ENCODE measurements at places on chromosomes 4 and X.

- no peak for DNase-seq
These were observed 31.3 kb upstream of the FGF16 start for GRCh38 chrX:77415882-77416281.

GRCh38 chr4:123158576-123158975 lies 236.2 kb upstream of the NUDT6 start:
- no peak for DNase-seq

DNA sequence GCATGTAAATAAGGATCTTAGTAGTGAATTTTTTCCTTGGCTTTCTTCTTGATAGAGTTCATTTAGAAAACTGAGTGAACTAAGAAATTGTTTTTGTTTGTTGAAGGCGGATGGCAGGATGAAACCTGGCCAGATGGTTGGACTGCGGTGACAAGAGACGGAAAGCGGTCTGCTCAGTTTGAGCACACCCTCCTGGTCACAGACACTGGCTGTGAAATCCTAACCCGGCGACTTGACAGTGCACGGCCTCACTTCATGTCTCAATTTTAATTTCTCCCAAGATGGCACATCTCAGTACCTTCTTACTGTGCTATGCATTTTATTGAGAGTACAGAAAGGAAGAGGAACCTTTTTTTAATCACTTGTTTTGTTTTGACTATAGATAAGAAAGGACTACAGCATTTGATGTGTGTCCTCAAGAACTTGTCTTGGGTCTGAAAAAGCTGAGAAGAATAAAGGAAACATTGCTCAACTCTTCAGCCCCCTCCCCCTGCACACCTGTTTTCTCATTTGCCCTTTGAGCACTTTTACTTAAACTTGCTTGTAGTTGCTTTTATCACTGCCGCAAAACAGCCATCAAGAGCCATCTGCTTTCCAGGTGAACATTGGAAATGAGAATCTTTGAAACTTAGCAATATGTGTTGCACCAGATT lies 27.4 kb downstream of the ADH5 start:
- no peak for DNase-seq

- no peak for DNase-seq
These were observed 2.7 kb upstream of the AMELX start for GRCh38 chrX:11290416-11291102.

DNA sequence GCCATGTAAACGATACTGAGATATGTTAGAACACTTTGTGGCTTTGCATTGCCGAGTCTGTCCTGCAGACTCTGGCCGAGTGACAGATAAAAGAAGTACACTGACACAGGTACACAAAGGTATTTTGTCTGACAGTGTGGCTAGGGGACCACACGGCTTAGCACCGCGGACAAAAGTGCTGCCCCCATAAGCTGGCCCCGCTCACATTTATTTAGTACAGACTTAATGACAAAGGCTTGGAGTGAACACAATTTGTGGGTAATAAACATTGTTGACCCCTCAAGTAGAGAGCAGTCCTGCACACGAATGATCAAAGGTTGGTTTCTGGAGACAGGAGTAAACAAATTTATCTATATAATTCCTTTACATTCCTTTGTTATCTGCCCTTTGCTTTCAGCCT lies 976.8 kb downstream of the TRAM1L1 start:
- DNase-seq, result no peak

DNA sequence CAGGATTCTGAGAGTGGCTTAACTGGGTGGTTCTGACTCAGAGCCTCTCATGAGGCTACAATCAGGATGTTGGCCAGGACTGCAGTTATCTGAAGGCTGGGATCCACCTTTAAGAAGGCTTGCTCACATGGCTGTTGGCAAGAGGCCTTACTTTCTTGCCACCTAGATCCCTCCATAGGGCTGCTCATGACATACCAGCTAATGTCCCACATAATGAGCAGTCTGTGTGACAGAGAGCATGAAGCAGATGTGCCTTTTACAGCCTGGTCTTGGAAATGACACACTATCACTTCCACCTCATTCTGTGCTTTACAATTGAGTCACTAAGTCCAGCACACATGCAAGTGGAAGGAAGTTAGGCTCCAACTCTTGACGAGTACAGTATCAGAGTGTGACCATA lies 4.3 kb upstream of the RBM3 start:
- no peak for DNase-seq

GRCh38 chr4:84956014-84956413 lies 10.5 kb downstream of the WDFY3 start:
- DNase-seq, result no peak

DNA sequence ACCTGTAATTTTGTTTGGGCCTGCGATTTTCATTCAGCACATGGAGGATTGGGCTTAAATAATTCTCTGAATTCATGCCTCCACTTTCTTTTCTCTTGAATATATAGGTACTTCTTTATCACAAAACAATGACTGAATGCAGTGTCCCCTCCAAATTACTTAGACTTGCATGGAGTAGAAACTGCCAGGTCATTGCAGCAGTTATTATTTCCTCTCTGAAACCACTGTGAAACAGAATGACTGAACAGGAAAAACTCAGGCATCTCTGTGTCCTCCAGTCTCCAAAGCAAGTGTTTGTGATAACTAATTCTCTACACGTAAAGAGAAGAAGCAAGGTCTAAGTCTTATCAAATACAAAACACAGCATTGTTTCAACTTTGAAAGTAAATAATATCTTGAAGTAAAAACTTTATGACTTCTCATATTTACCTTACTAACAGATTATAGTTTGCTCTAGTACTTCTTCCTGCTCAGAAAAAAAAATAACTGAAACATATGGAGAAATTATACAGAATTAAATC lies 144.5 kb upstream of the DIAPH2 start:
- no peak for DNase-seq

DNA sequence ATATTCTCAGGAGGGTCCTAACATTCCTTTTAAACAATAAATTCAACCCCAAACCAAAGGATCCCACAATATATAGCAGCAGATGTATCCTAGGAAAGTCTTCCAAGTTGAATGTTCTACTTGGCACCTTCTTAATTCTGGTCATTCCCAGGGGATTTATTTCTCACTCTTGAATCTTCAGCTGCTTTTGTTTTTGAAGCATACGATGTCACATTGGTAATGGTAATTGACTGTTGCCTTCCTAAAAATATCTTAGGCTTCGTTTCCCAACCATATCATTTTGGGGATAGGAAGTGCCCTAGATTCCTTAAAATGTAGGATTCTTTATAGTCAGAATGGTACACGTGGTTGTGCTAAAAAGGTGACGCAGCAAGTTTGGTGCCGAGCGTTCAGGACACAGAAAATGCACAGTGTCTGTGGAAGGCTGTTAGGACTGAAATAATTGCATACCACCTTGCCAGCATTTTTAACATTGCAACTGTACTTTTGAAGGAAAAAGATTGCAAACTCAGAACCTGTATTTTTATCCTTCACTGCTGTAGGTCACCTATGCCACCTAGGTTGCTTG lies 8.1 kb downstream of the SNX25 start:
- DNase-seq, result no peak

DNA sequence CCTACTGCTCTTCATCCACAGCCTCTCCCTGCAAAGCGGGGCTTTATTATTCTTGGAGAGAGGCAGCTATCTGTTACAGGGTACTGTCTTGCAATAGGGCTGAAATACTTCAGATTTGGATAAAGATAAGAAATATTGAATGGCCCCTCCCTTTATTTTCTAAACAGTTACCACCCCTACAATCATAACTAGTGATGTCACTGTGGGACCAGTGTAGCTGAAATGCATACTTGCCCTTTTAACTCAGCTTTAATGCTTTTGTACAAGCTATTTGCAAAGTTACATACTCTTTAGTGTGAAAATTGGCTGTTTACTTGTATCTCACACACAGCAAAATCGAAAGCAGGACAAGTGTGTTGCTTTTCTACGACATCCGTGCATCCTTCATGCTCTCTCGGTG lies 261.7 kb upstream of the GATB start:
- DNase-seq, result no peak

DNA sequence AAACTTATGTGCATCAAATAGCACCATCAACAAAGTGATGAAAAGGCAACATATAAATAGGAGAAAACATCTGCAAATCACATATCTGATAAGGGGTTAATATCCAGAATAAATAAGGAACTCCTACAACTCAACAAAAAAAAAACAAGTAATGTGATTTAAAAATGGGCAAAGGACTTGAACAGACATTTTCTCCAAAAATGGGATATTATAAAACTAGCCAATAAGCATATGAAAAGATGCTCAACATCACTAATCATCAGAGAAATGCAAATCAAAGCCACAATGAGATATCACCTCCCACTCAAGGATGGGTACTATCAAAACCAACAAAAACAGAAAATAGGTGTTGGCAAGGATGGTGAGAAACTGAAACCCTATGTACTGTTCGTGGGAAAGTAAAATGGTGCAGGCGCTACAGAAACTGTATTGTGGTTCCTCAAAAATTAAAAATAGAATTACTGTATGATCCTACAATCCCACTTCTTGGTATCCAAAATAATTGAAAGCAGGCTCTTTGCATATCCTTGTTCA lies 2.4 kb downstream of the DNAJB14 start:
- no peak for DNase-seq

- DNase-seq, result no peak
These were observed 893.8 kb upstream of the INTU start for GRCh38 chr4:126738926-126739325.

DNA sequence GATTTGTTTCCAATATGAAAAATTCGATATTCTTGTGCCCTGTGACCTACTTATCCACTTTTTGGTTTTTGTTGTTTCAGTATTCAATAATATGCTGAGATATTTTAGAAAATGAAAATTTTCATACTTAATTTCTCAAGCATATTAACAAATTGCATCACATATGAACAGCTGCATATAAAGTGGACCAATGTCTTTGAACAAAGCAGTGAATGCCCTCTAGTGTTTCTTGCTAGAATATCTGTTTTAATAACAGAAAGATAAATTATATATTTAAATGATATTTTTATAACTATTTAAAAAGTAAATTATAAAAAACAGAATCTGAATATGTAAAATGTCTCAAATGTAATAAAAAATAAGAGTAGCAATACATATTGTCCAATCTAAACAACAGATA lies 31.7 kb upstream of the INTU start:
- no peak for DNase-seq

- DNase-seq, result no peak
These were observed 170.2 kb downstream of the CBR4 start for GRCh38 chr4:168839758-168840391.

DNA sequence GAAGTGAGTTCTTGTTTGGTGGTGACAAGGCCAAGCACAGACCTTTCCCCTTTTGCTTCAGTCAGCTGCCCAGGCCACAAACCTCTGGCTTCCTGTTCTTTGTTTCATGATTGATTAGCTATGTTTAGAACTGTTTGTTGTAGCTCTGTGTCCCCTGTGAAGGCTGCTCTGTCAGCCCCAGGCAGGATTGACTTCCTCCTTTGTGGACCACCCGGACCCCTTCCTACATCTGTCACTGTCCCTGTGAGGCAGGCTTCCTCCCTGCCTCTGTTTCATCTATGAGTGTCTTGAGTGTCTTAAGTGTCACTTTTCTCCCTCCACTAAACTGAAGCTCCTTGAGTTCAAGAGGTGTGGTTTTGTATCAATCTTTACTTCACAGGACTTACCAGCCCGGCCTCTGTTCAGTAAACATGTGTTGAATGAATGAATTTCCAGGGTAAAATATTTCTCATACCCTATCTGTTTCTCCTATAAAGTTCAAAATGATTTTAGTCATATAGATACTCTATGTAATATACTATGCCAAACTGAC lies 83.5 kb downstream of the ZNF674 start:
- DNase-seq, result no peak

- DNase-seq, result no peak
These were observed 32.4 kb upstream of the KIT start for GRCh38 chr4:54625391-54625790.

DNA sequence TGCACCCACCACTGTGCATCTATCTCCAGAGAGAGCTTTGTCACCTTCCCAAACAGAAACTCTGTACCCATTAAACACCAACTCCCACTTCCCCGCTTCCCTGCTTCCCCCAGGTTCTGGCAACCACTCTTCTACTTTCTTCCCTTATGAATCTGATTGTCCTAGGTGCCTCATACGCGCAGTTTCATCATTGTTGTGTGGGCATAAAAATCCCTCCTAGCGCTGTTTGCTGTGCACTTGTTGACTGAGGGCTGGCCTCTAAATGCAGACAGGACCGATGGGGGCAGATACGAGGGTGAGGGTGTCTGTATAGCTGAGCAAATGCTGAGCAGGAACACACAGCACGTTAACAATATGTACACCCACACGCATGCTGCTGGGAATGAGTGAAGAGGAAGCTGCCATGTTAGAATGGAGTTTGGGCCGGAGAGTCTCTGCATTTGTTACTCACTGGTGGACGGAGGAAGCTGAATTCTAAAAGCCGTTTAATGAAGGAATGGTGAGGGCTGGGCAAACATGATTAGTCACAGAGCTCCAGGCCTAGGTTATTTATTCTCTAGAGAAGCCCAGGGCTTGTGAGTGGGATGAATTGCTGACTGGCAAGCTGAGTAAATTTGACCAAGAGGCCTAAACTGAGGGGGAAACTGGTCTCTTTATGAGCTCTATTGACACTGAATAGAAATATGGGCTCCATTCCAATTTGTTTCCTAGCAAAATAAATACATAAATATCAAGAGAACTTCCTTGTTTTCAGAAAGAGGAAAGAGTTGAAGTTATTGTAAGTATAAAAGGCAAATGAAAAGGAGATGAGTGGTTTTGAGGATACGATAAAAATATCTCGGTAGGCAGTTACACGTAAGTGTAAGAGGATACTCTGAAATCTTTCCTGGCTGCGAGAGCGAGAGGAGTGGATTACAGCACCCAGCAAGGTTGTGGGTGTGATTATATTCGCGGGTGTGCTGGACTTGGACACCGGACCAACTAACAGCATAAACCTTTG lies 95.9 kb upstream of the RPS6KA3 start:
- no peak for DNase-seq

- no peak for DNase-seq
These were observed 17.8 kb upstream of the ANXA5 start for GRCh38 chr4:121714548-121714947.

- no peak for DNase-seq
These were observed 432.6 kb upstream of the GALNT7 start for GRCh38 chr4:172736046-172736445.

- no peak for DNase-seq
These were observed 31.4 kb downstream of the GC start for GRCh38 chr4:71752383-71753042.

GRCh38 chr4:11286533-11286932 lies 142.2 kb downstream of the HS3ST1 start:
- no peak for DNase-seq
